A172 (cell line): ENCODE measurements at places on chromosomes 1 and 21.

- peak; percentile 100 for DNase-seq
Observed at GRCh38 chr1:203038217-203038741, 12.0 kb downstream of the PPFIA4 start.

GRCh38 chr1:150256554-150257341, 826 bp upstream of the CA14 start:
- no peak for DNase-seq

GRCh38 chr1:89687254-89687653, 54.3 kb downstream of the LRRC8C start:
- DNase-seq, result no peak

GRCh38 chr1:9798236-9799130, 25.3 kb downstream of the CLSTN1 start:
- DNase-seq, result no peak

DNA sequence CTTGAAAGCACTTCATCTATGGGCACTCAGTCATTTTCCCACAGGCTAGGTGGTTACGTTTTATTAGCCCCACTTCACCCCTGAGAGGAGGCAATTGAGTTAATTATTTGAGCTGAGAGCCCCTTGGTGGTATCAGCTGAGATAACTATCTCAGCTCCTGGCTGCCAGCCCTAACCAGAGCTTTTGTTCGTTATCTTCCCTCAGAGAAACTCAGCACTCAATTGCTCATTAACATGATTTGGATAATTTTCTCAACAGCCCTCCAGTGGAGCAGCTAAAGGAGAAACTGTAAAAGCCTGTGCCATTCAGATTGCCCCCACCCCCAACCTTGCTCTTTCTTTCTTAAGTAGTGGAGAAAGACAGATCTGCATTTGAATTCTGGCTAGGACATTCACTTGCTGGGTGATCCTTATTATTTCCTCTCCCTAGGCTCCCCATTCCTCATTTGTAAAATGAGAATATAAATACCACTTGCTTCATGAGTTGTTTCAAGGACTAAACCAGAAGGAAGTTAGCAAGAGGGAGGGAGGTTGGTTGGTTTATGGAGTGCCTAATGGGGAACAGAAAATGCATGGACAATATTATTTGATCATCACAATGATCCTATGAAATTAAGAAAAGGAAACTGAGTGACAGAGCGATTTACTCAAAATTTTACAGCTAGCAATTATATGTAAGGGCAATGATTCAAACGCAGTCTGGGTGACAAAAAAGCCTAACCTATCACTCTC, 218.7 kb upstream of the FGGY start:
- no peak for DNase-seq

DNA sequence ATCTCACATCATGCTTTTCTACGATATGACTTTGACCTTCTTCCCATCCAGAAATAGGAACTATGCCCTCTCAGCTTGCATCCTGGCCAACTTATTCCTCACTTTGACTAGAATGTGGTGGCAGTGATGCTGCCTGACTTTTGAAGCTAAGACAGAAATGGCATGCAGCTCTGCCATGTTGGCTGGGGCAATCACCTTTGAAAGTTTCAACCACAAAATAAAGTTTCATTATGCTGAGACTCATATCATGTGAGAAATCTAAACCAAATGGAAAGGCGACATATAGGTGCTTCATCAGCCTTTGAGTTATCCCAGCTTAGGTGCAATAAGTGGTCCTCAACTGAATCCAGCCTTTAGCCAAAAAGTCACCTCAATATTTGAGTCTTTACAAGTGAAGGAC, 370.0 kb upstream of the CHRM3 start:
- no peak for DNase-seq

GRCh38 chr1:76799700-76800099, 67.6 kb upstream of the ST6GALNAC5 start:
- DNase-seq, result no peak

- no peak for DNase-seq
Observed at GRCh38 chr1:147726168-147726567, 34.2 kb downstream of the GJA5 start.

DNA sequence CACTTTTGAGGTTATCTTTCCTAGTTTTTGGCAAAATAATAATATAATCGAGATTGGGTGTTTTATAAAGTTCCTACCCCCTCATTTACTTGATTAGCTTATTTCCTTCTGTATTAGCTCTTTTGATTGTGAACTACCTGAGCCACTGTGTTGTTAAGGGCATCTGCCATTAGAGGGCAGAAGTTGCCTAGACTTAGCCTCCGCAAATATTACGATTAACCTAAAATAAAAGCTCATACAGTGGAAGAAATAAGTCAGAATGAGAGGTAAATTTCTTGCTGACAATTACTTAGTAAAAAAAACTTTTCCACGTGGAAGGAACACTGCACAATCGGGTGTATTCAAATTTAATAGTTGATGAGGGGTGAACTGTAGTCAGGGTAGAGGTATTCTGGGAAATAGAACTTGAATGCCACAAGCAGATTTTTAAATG, 2.3 kb downstream of the H3-3A start:
- DNase-seq, result peak; percentile 67

- no peak for DNase-seq
Observed at GRCh38 chr1:241640867-241641622, 876 bp upstream of the CHML start.
